Activated T-helper 9 cell treated with anti-CD3 and anti-CD28 coated beads, Interleukin-2, amount 50 U/mL, for 16 hours (primary cell): ENCODE measurements at places on chromosomes 13 and 19.

GRCh38 chr13:54775501-54776191, 1747.0 kb downstream of the OLFM4 start:
- no peak for DNase-seq

DNA sequence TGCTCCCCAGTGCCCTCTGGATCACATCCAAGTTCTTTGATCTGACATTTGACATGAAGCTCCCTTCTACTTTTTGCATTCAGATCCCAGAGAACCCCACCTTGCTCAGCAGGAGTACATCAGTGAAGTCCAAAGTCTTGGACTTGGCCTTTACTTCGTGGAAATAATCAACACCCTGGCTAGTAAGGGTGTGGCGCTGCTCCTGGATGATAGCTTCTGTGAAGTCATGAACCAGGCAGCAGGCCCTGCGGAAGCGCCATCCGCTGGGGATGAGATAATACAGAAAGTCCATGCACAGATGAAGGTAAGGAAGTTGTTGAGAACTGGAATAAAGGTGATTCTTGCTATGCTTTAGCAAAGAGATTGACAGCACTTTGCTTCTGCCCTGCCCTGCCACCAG, 43.2 kb downstream of the OR10H4 start:
- DNase-seq = no peak

- no peak for DNase-seq
Observed at GRCh38 chr19:41321600-41322270, 11.8 kb downstream of the CCDC97 start.

GRCh38 chr13:38530492-38530891, 156.4 kb upstream of the FREM2 start:
- DNase-seq = no peak

GRCh38 chr19:1452802-1453524, 3.0 kb downstream of the APC2 start:
- no peak for DNase-seq

DNA sequence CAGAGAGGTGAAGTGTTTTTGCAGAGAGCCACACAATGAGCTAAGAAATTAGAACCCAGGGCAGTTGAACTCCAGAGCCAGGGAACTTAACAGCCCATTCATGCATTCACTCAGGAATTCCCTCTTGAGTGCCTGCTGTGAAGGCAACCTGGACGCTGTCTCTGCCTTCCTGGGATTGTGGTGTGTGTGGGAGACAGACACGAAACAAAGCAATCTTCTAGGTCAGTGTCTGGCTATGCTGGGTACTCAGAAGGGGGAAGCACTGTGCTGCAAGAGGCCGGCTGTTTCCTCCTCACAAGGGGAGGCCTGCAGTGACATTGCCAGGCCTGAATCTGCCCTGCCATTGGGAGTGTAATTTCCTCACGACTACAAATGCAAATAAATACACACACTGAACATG, 9.7 kb downstream of the BCKDHA start:
- no peak for DNase-seq

DNA sequence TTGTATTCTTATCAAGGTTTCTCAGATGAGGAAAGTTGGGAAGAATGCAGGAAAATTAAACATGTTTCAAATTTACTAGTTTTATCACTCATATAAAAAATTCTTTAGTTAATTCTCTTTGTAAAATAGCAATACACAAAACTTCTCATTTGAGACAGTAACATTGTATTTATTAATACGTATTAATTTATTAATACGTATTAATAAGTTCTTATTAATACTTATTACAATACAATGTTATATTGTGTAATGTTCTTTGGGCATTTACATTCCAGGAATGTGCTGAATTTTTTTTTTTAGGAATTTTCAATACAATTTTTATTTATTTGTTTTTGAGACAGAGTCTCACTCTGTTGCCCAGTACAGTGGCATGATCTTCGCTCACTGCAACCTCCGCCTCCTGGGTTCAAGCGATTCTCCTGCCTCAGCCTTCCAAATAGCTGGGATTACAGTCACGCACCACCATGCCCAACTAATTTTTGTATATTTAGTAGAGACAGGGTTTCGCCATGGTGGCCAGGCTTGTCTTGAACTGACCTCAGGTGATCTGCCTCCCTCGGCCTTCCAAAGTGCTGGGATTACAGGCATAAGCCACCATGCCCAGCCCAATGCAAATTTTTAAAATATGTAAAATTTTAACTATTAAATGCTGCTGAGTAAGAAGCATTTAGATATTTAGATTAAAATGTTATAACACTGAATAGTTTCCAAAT, 31.6 kb downstream of the MBNL2 start:
- no peak for DNase-seq

GRCh38 chr13:88544836-88545235, 873.7 kb downstream of the SLITRK5 start:
- DNase-seq = no peak

- DNase-seq = peak; percentile 12
Observed at GRCh38 chr19:29576761-29577648, 29.1 kb upstream of the POP4 start.

DNA sequence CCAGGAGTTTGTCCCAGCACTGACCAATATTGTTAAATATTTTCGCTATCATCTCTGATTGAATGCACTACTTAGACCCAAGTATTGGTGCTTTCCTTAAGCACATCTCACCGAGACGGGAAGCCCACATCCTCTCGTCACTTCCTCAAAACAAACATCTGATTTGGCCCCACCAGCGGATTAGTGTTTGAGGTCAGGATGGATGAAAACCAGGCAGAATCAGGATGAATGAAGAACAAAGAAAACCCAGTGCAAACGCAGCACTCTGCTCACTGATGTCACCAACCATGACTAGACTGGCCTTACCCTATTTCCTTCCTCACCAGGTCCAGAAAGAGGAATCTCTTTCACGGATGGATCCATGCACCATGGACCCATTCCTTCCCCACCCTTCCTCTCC, 6.0 kb downstream of the PLAUR start:
- no peak for DNase-seq

GRCh38 chr19:49862391-49863253, 4.8 kb downstream of the PNKP start:
- no peak for DNase-seq

- DNase-seq = no peak
Observed at GRCh38 chr19:609004-609346, 19.3 kb downstream of the HCN2 start.

DNA sequence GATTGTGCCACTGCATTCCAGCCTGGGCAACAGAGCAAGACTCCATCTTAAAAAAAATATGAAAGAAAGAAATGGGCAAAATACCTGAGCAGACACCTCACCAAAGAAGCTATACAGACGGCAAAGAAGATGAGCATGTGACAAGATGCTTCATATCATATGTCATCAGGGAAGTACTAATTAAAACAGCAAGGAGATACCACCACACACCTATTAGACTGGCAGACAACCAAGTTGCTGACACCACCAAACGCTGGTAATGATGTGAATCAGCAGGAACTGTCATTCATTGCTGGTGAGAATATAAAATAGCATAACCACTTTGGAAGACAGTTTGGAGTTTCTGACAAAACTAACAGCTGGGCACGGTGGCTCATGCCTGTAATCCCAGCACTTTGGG, 11.5 kb upstream of the TFDP1 start:
- DNase-seq = no peak

DNA sequence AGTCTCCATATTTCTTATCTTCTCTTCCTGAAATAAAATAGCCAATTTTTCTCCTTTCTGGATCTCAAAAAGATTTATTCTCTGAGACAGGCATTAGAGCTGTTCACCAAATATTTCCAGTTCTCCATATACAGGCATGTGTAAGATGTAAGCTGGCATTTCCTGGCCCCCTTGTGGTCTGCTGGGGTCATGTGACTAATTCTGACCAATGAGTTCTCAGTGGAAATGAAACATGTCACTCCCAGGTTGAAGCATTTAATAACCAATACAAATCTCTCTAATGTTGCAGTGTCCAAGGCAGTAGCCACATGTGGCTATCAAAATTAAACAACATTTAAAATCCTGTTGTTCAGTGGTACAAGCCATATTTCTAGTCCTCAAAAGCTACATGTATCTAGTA, 14.8 kb upstream of the CACNA1A start:
- no peak for DNase-seq

- no peak for DNase-seq
Observed at GRCh38 chr13:22939157-22939556, 241.6 kb upstream of the SGCG start.

DNA sequence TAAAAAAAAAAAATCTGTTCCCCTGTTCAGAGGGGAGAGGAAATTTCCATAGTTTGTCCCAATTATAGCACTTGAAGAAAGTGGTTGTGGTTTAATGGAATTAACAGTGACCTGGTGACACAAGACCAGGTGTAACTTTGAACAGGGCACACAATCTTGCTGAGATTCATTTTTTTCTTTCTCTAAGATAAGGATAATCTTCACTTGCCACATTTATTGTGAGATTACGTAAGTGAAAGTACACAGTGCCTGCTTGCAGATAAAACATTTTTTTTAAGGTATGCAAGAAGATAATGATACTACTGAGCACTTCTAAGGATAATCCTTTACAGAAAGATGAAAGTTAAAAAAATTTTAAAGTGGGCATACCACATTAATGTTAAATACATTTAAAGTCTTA, 448.1 kb downstream of the DIAPH3 start:
- no peak for DNase-seq

- DNase-seq = no peak
Observed at GRCh38 chr13:25679936-25680335, 308.2 kb downstream of the ATP8A2 start.

DNA sequence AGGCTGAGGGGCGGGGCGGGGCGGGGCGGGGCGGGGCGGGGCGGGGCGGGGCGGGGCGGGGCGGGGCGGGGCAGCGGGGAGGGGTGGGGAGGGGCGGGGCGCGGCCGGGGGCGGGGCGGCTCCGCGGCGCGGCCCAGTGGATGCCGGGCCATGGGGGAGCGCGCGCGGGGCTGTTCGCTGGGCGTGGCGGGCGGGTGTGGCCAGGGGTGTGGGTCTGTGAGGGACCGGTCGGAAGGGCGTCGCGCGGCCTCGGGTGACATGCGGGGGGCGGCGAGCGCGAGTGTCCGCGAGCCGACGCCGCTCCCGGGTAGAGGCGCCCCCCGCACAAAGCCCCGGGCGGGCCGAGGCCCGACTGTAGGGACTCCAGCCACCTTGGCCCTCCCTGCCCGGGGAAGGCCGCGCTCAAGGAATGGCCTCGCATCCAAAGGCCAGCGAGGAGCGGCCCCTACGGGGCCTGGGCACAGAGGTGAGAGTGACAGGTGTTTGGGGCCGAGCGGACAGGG, at the start of gene ZFP28:
ZFP28 (plus strand) TSS at position 188 of the 503 bp plus-strand sequence; CDS start at position 259, 71 bp downstream.
- no peak for DNase-seq

DNA sequence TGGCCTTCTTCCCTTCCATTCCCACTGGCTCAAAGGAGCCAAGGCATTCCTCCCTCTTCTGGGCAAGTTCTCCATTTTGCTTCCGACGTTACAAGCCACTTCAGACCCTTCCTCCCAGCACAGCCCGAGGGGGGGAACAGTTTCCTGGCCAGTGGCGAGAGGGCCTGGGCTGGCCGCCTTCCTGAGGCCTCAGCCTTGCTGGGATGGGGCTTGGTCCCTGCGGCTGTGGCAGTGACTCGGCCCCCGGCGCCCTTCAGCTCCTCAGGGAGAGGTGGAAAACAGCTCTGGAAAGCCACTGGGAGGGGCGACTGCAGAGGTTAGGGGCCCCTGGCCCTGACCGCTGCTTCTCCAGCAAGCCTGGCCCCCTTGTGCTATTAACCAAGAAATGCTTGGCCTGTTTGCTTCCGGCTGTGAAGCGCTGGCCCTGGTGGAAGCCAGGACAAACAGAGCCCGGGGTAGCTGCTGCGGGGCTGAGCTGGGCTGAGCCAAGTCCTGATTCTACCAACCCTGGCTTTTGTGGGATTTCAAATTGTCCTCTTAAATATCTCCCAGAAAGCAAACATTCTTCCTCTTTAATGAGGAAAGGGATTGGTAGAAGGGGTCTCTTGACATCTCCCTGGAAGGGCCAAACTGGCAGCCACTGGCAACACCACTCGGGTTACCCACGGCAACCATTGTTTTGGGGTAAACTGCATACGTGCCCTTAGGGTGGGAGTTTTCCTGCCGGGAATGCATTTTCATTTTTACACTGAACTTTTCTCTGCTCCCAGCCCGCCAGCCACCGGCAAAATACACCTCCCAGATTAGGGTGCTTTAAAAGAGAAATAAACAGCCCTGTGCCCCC, 38.7 kb downstream of the C13orf46 start:
- no peak for DNase-seq

GRCh38 chr13:110648848-110649421, 33.6 kb downstream of the NAXD start:
- DNase-seq = no peak

- DNase-seq = no peak
Observed at GRCh38 chr13:75319254-75319653, 162.7 kb downstream of the TBC1D4 start.

DNA sequence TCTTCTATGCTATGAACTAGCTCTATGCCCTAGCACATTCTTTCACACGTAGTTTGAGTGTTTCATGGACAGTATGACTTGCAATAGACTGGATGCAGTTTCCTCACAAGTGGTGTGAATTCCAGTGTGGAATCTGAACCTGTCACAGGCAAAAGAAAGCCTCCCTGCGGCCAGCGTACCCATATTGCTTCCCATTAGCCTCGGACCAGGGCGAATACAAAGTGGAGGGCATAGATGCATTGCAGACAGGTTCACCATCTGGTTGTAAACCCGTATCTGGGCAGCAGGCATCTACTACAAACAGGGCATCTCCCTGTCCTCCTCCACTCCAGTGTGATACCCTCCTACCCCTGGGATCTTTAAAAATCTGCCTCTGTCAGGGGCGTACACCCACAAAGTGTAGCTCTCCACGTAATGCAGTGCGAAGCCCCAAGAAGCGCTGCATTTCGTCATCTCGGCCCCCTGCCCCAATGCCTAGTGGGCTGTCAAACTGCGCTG, 1.4 kb upstream of the CIC start:
- DNase-seq = no peak

DNA sequence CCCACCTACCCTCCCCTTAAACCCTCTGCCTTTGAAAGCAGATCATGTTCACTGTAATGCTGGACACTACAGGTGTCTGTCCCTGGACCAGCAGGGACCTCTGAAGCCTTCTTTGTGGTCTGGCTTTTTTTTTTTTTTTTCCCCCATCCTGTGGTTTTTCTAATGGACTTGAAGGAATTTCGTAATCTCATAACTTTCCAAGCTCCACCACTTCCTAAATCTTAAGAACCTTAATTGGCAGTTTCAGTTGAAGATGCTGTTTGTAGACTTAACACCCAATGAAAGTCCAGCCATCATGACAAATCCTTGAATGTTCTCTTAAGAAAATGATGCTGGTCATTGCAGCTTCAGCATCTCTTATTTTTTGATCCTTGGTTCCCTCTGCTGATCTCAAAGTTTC, 45.0 kb upstream of the LRCH1 start:
- DNase-seq = no peak

DNA sequence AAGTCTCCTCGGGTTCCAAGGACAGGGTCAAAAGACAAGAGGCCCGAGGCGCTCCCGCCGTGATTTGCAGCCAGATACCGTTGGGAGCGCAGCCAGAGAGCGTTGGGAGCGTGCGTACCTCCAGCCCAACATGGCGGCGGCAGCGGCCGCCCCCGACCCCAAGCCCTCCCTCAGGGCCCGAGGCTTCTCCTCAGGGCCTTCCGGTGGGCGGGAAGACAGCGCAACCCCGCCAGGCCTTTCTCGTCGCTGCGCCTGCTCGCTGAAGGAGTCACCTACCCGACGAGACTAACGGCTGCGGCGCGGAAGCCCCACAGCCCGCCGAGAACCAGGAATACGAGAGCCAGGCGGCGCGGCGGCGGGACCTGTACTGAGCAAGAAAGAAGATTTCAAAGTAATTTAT, 3.2 kb upstream of the ZNF850 start:
- DNase-seq = no peak
